ENCODE measurements at places on chromosomes 7 and 10.

DNA sequence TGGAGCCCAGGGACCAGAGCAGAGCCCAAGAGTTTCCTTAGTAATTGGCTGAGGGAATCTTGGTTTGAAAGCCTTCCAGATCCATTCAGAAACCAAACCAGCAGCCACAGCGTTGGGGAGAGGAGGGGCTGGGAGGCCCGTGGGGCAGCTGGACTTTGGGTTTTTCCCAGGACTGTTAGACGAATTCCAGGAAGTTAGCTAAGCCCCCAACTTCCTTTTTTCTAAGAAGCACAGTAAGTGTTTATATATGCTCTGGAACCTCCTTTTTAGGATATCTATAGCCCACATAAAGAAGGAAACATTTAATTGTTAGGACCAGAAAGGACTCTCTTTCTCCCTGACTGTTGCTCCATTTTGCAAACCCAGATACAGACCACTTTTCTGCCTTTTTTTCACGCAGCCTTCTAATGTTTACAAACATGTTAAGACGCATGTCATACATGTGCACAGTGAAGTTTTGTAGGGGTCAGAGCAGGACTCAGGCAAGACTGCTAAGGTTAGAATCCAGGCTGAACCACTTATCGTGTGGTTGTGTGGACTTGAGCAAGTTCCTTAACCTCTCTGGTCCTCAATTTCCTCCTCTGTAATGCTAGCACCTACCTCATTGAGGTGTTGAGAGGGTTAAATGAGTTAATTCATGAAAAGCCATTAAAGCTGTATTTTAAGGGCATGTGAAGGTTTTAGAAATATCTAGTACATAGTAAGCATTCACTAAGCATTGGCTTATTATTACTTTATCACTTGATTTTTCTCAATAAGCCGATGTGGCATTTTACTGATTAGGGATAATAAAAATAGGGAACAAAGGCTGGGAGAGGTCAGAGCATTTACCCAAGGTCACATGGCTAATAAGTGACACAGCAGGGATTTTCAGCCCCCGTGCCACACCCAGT lies 42.4 kb downstream of the TBATA start:
- no peak for DNase-seq

- DNase-seq = no peak
These were observed 77.7 kb upstream of the GLI3 start for GRCh38 chr7:42314696-42315095.

- DNase-seq = no peak
These were observed 40.8 kb upstream of the HECW1 start for GRCh38 chr7:43071604-43072003.

DNA sequence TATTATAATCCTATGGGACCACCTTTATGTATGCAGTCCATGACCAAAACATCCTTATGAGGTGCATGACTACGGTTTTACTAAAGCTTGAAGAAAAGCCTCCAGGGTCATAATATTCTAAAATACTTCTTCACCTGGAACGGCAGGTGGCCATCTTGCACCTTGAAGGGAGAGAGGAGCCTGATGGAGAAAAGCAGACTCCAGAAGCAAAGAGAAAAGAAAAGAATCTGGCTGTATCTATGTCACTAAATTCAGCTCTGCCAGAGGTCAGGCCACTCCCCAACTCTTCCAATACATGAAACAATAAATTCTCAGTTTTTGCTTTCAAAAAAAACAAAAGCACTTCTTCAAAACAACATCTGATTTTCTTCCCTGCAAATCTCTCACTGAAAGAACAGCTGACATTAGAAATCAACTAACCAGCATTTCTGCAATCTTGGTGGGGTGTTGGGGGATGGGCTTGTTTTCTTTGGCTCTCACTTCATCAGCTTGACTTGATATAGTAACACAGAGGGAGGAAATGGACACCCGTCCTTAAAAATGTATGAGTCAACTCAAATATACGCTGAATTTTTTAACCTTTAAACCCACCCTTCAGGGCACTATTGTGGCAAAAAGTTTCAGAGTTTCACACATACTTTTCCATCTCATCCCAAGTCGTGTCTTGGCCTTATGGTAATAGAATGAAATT lies 21.7 kb downstream of the HIBADH start:
- no peak for DNase-seq

- no peak for DNase-seq
These were observed 236.2 kb downstream of the DNAJB9 start for GRCh38 chr7:108805808-108806397.

GRCh38 chr10:61993711-61994401 lies 92.4 kb downstream of the ARID5B start:
- no peak for DNase-seq

DNA sequence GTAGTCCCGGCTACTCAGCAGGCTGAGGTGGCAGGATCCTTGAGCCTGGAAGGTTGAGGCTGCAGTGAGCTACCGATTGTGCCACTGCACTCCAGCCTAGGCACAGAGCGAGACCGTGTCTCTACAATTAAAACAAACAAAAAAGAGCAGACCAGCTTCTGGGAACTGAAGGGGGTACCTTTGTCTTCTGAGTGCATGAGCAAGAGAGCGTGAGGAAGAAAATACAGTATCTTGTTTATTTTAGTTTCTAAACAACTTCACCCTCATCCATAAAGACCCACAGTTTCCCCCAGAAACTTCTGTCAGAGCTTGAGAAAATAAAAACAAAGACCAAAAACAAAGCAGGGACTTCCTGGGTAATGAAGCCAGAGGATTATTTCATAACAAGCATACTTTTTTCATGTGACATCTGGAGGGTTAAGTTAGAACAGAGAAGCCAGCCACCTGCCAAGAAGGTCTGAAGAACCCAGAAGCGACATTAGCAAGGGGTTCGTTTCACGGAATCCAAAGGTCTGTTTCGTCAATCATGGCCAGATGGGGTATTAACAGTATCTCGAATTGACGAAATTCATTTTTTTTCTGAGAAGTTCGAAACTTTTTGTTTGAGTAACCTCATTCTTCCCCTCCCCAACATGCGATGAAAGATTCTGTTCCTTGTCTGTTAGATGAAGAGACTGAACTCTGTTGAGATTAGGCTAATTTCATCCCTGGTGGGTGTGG lies 10.2 kb upstream of the IL2RA start:
- DNase-seq = no peak

GRCh38 chr7:18997477-18998150 lies 119.8 kb downstream of the TWIST1 start:
- no peak for DNase-seq

- no peak for DNase-seq
These were observed 130.4 kb downstream of the CUL2 start for GRCh38 chr10:34959786-34960185.

GRCh38 chr7:113307147-113307546 lies 188.8 kb upstream of the SMIM30 start:
- no peak for DNase-seq

DNA sequence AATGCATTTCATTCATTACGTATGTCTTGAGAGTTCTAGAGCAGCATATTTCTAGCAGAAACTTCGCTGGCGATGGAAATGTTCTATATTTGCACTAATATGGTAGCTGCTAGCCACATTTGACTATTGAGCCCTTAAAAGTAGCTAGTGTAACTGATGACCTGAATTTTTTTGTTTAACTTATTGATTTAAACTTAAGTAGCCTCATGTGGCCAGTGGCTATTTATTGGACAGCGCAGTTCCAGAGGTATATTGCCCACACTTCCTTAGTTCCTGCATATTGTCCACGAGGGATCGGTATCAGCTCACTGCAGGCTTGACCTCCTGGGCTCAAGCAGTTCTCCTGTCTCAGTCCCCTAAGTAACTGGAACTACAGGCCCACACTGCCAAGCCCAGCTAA lies 3.7 kb downstream of the PSTK start:
- DNase-seq = no peak

DNA sequence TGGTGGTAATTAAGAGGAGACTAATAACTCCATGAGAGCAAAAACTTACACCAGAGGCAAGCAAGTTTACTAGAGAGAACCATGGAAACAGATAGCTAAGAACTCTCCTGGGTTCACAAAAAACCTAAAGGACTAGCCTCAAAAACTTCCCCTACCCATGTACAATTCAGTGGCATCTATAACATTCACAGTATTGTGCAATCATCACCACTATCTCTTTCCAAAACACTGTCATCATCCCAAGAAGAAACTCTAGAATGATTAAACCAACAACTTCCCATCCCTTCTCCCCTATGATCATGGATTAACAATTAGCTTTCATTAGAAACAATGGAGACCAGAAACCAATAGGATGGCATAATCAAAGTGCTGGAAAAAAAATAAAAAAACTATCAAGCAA lies 1038.3 kb downstream of the LRMDA start:
- no peak for DNase-seq

- no peak for DNase-seq
These were observed 66.2 kb downstream of the CTBP2 start for GRCh38 chr10:125093974-125094705.

- DNase-seq = no peak
These were observed 47.0 kb upstream of the RASGEF1A start for GRCh38 chr10:43313901-43314300.

GRCh38 chr10:94412449-94412848 lies 10.1 kb downstream of the TBC1D12 start:
- no peak for DNase-seq

DNA sequence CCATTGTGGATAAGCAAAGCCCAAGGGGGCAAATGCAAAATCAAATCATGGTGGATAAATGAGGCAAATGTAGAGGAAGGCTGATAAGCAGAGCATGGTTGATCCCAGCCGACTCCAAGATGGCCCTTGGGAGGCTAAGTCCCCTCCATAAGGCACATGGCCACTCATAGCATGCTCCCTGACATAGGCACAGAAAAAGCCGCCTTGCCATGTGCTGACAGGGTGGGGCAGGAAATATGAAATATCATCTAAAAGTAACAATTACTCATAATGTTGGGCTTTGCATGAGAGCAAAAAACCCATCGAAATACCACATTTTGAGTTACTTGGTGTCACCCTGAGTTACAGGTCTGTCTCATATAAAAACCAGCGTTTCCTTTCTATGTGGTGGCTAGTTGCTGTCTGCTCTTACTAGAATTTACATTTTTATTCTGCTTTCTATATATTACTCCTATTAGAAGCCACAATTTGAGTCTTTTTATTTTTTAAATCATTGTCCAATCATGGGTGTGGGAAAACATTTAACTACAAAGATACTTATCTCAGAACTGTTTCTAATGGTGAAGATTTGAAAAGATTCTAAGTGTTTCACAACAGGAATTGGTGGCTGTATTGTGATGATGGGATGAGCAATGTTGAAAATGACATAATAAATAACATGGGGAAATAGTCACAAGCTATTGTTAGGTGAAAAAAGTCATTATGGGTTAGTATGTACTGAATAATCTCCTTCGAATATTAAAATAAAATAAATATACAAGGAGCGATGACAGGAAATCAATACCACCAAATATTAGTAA lies 102.7 kb downstream of the CUBN start:
- DNase-seq = no peak

DNA sequence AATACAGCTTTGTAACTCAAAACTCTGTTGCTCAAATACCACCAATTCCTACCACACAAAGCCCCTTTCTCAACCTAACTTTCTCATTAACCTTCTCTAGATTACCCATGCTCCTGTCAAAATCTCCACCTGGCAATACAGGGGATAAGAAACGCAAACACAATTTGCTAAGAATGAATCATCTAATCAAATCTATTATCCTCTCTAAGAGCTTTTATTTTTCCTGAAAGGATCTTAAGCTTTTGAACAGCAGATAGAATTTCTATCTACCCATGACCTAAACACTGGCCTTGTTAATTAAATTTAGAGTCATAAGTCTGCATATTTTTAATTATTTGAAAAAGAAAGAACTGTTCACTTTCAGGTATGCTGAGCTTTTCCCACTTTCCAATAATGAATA lies 98.3 kb downstream of the HBP1 start:
- DNase-seq = no peak

DNA sequence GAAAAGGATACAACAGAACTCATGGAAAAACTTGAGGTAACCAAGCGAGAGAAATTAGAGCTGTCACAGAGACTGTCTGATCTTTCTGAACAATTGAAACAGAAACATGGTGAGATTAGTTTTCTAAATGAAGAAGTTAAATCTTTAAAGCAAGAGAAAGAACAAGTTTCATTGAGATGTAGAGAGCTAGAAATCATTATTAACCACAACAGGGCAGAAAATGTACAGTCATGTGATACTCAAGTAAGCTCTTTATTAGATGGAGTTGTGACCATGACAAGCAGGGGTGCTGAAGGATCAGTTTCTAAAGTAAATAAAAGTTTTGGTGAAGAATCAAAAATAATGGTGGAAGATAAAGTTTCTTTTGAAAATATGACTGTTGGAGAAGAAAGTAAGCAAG lies 62.1 kb downstream of the AKAP9 start:
- no peak for DNase-seq

- DNase-seq = no peak
These were observed 129.5 kb downstream of the SDK1 start for GRCh38 chr7:3430588-3430987.

DNA sequence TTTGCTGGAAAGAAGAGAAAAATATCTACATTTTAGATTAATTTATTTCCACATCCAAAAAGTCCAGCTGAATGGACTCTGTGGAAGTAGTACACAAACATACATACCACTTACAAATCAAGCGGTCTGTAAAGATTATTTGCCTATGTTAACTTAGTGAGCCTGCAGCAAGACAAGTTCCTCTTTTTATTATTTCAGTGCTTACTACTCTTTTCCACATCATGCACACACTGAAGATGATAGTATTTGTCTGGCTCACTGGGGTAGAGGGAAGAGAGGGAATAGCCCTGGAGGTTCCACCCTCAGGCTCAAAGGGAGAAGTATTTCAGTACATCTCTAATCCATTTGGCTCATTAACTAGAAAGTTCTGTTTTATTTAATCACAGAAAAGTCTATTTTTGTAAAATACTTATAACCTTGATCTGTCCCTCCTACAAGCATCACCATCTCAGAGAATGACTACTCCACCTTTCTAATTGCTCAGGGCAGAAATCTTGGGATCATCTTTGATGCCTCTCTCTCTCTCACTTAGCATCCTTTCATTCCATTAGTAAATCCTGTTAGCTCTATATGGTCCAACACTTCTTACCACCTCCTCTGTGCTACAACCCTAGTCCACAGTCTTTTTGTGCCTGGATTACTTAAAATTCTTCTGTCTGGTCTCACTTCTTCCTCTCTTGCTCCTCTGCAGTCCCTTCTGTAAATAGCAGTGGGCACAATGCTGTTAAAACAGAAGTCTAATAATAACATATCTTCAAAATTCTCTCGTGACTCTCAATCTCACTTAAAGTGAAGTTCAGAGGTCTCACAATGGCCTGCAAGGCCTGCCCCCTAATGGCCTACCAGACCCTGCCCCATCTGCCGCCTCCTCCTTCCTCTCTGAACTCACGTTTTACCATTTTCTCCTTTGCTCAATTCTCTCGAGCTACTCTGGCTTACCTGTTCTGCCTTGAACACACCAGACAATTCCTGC lies 64.3 kb upstream of the CCDC6 start:
- no peak for DNase-seq

DNA sequence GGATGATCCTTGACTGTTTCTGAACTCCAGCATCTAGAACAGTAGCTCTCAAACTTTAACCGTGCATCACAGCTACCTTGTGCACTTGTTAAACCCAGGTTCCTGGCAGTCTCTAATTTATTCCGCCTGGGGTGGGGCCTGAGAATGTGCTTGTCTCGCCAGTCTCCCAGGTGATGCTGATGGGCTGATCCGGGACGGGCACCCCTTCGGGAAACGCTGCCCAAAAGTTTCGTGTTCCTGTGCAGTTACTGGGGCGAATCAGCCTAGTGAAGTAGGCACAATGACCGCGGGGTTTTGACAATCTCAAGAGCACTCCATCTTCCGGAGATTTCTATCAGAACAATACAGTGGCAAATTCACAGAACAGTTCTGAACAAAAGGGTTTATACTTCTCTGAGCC lies 29.9 kb downstream of the ADCYAP1R1 start:
- no peak for DNase-seq

- DNase-seq = no peak
These were observed 197.5 kb downstream of the BUB3 start for GRCh38 chr10:123351715-123352114.

All from cortex of kidney (tissue), 1 donor.